ENCODE measurements at places on chromosomes 12 and 14. TPM values are rescaled to one million over a fixed set of nuclear protein-coding genes. Genes with fewer than 3 reads are reported as not detected.
A peak's percentile ranks its signal among the peaks of the same experiment; 100 is the strongest.

WNT5B gene
- 0.45 TPM for total RNA-seq

TGM1 gene
- 5.7 TPM for total RNA-seq

NRL gene
- 4.1 TPM for total RNA-seq

TAS2R50 gene
- total RNA-seq, result 2.9 TPM

KRT71 gene
- not detected for total RNA-seq

HRK gene
- 0.18 TPM for total RNA-seq

DNA sequence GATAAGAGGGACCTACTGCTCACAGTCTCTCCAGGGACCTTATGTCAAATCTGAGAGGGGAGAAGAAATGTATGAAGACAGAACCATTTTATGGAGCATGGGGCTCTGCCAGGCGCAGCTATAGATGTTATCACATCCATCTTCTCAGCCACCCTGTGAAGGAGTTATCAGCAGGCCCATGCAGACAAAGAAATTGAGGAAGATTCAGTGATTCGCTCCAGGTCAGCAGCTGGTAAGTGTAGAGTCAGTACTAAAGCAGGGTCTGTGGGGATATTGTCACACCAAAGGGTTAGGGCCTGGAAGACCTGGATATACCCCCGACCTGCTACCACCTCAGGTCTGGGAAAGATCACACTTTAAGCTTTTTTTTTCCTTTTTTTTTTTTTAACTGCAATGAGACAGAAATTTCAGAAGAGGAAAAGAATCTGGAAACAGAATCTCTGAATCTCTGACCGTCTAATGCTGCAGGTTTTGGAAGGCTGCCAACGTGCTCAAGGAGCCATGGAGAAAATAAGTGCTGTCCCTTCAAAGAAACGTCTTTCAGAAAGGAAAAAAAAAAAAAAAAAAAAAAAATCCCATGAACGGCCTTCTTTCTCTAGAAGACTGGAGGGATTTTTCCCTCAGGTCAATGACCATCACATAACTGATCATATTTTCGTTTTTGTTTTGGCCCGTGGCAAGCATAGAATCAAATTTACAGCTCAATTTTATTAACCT is 73.3 kb upstream of the PLEKHG7 start:
- DNase-seq, result peak; percentile 50

- peak; percentile 23 for DNase-seq
These were observed 175.8 kb upstream of the NPAS3 start for GRCh38 chr14:32762886-32763285.

DNA sequence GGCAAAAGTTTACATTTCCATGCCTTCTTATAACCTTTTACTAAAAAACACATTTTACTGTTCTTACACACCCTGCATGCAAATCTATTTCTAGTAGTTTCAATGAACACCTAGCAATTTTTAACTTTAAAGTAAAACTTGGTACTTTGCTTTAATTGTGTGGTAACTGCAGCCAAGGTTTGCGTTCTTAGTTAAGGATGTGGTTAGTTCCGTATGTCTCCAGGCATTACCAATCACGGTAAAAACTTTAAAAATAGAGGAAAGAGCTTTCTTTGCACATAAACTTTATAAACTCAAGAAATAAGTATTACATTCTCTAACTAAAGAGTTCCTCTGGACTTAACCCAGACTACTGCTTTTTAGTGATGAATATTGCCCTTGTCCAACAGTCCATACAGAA is 795.2 kb downstream of the SLC16A7 start:
- no peak for DNase-seq

GRCh38 chr12:77514511-77514910 is 316.2 kb upstream of the NAV3 start:
- DNase-seq, result no peak

All from stomach (tissue), 19 donors.